ENCODE measurements at places on chromosomes 2 and 18.

DNA sequence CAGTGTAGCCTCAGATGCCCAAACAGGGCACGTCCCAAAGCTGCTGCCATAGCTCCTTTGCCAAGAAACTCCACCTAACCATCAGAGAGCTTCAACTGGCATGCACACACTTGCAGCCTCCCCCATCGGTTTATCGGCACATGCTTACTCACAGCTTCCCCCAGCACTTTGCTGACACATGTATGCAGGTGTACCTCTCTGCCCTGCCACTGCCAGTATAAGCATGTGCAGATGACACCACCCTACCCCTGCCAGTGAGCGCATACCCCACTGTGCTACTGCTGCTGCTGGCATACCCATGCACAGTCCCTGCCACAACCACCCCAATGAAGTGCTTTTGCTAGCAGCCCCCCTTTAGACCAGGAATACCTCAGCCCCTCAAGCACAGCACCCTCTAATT, 1231.0 kb downstream of the DSC3 start:
- DNase-seq: no peak

DNA sequence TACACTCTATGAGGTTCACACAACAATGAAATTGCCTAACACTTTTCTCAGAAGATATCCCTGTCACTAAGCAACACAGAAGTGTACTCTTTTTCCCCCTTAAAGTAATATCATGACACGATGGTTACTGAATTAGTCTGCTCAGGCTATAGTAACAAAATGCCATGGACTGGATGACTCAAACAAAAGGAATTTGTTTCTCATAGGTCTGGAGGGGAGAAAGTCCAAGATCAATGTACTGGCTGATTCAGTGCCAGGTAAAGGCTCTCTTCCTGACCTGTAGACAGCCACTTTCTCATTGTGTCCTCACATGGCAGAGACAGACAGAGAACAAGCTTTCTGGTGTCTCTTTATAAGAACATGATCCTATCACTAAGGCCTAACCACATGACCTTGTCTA, 211.9 kb downstream of the RBM43 start:
- no peak for DNase-seq

- no peak for DNase-seq
These were observed 224.8 kb upstream of the NRXN1 start for GRCh38 chr2:51256736-51257135.

- no peak for DNase-seq
These were observed 14.6 kb upstream of the DNAJC27 start for GRCh38 chr2:24986372-24986771.

DNA sequence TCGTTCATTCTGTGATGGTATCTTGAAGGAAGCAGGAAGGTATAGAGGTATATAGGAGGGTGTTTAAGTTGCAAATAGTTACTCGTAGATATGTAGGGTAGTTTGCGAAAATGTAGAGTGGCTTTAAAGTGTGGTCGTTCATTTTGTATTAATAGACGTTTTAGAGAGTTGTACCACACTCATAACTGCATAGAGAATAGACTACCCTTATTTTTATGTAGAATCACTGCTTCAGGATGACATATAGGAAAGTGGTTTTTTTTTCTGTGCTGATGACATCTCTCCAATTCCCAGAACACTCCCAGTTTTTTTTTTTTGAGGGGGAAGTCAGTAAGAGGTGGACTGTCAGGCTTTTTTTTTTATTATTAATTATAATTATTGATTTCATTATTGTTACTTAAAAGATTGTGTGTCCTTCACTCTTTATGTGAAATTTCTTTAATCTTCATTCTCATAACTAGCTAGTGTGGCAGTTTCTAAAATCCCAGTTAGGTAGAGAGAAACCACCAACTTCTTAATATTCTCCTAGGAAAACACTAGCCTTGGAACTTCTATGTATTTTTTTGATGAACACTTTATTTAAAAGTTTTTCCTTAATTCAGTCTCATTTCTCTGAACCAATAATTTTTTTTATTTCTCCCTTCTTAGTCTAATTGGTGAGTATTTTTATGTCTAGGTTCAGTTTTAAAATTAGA, 1.5 kb downstream of the ACTR3 start:
- DNase-seq: no peak

DNA sequence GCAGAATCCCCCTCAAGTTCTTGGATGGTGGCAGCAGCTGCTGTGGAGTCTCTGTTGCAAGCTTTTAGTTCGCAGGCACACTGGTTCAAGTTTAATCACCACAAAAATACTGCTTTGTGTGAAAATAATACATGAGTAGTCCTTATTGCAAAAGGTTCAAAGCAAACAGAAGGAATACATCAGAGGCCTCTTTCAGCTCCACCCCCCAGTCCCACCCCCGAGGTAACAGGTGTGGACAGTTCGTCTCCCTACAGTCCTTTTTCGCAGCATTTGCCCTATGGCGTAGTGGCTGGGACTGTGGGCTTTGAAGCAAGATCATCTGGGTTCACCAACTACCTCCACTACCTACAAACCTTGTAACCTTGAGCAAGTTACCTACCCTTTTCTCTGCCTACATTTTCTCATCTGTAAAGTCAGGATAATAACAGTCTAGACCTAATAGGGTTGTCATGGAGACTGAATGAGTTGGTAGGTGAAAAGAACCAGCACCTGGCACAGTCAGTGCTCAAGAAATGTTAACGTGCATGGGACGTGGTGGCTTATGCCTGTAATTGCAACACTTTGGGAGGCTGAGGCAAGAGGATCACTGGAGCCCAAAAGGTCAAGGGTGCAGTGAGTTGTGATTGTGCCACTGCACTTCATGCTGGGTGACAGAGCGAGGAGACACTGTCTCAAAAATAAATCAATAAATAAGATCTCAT, 61.7 kb downstream of the TCF7L1 start:
- no peak for DNase-seq

GRCh38 chr2:237733677-237734300, 64.8 kb upstream of the RBM44 start:
- DNase-seq: no peak

GRCh38 chr2:211281430-211282073, 725.2 kb downstream of the CPS1 start:
- DNase-seq: no peak

DNA sequence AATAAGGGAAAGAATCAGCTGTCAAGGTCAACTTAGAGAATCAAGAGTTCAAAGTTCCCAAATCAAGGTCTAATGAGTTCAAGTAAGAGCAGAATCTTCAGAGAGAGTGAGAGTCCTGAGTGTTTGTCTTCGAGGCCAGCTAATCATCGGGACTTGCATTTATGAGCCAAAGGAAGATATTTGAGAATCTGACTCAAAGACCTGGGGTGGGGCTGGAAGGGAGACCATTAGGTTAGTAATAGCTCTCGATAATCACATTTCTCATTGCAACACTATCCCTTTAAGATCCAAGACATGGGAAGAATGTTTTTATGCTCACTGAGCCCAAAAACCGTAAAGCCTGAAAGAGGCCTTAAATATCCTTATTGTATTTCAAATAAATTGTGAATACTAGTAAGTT, 72.0 kb upstream of the FSHR start:
- DNase-seq: no peak

- no peak for DNase-seq
These were observed 164.6 kb upstream of the RMP24 start for GRCh38 chr18:35807811-35808335.

- peak; percentile 57 for DNase-seq
These were observed 1.4 kb upstream of the RNF152 start for GRCh38 chr18:61893971-61894750.

DNA sequence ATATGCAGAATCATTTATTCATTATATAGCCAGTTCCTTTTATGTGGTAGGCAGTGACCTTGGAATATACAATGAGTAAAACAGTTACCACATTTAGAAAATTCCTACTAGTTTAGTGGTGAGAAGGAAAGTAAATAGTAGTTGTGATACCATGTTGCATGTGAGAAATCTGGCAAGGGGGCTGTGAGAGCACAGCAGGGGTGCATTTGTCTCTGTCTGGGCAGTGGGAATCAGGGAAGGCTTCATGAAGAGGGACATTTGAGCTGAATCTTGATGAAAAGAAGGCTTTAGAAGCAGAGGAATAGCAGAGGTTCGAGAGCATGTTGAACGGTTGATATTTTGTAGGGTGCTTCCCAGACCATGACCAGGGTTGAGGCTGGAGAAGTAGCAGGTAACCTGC, 78.7 kb downstream of the RAB3GAP1 start:
- no peak for DNase-seq

- no peak for DNase-seq
These were observed 106.7 kb downstream of the DTNB start for GRCh38 chr2:25566694-25567093.

GRCh38 chr2:100831158-100831750, 11.3 kb downstream of the NPAS2 start:
- DNase-seq: no peak

DNA sequence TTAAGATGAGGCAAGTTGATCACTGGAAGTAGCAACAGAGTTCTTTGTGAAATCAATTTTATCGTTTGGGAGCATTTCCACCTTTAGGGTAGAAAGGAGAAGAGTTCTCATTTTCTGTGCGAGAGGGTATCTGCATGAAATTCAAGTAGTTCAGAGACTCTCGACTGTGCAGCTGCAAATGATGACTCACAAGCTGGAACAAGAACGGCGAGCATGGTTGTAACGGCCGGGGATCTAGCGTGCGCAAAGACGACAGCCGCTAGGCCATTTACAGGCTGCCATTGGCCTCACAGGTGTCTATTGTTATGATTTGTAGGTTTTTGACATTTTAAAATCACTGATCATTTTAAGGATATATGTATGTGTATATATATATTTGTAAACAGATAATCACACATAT, 5.2 kb downstream of the KLHL29 start:
- no peak for DNase-seq

DNA sequence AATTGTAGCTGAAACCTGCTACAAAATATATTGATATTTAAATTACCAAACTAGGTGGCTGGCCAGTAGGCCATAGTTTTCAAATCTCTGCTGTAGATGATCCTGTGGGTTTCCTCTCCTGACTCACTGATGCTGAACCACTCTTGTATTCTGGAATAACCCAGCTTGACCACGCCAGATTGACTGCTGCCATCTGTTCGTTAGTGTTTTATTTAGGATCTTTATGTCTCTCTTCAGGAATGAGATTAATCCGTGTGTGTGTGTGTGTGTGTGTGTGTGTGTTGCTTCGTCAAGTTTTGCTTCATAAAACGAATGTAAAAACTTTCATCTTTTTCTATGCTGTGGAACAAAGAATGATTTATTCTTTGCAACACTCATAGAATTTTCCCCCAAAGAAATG, 187.1 kb downstream of the DYSF start:
- no peak for DNase-seq

DNA sequence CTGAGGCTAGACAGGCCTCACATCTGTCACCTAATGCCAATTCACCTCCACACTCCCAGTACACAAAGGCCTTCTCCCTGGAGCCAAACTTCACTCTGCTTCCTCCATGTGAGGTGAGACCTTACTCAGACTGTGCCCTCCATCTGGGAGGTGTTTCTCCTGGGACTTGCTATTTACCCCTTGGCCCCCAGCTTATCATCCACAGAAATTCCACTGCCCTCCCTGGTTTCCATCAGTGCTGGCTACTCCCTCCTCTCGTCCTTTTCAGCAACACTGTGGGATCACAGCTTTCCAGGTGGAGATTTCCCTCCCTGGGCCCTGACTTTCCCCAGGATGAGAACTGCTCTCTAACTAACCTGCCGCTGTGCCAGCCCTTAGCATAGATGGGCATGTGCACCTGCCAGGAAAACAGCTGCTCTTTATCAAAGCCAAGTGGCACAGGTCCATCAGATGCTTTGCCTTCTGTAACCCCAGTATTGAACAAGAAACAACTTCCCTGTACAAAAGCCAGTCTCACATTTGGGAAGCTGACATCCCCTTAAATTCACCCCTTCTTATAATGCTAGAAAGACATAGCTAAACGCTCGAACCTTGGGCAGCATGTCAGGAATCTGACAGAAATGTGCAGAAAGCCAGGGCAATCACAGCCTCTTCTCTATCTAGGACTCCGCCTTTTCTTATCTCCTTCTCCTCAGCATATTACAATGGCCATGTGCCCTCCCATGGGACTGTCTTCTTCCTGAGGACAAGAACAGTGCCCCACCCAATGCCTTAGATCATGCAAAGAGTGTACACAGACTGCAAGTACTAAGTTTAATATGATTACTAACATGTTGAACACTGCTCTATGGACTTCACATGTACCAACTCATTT, 535.5 kb upstream of the ID2 start:
- no peak for DNase-seq

- DNase-seq: no peak
These were observed 9.5 kb downstream of the SLC1A4 start for GRCh38 chr2:64998658-64999061.

GRCh38 chr2:144097440-144098225, 422.3 kb downstream of the ZEB2 start:
- no peak for DNase-seq

DNA sequence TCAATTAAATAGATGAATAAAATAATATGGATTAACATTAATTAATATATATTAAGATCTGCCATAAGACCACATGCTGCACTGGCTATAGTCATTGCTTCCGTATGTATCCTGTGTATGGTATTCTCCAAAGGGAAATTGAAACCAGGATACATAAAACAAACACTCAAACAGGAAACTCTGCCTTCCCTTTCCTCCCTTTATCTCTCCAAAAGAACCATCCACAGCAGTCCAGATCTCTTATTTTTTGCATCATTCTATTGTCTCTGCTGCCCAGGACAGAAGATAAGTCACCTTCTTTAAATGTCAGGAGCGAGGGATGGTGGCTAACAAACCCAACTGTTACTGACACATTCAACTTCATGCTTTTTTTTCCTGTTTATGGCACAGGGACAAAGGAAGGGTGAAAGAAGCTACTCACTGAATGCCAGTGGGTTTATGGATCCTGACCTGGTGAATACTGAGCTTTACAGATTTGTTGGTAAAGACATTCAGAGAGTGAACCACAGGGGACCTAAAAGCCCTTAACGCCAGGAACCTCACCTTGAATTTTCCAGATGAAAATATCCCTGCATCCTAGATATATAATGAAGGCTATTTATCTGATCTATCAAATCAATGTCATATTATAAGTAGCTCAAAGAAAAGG, 67.5 kb downstream of the CSRNP3 start:
- no peak for DNase-seq

DNA sequence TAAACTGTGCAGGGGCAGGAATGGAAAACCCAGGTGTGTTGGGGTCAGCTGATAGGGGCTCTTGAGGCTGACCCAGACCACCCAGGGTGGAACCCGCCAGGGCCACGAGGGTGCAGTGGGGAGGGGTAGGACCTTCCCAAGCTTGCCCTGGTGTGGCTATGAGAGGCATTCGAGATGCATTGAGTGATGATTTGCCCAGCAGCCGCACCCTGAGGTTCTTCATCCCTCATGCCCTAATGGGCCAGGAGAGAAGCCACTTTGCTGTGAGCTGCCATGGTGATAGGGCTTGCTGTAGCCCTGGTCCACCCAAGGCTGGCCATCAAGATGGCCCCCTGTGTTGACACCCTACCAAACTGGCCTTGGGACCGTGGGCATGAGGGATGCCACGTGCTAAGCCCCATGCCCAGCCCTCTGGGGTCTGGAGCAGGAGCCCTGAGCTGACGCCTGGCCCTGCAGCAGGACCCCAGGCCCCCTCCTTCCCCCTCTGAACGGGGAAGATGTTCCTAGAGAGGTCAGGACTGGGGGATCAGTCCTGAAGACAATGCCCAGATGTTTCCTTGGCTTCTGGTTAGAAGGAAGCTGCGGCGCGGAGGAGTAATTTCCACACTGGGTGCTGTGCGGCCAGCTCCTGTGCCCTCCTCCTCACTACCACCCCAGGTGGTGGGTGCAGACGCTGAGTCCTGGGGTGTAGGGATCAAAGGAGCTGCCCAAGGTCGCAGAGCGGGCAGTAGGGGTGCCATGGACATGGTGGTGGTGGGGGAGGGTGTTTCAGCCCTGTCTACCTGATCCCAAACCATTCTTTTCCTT, 122.5 kb upstream of the HDAC4 start:
- DNase-seq: no peak

GRCh38 chr2:37507703-37508102, 163.3 kb downstream of the QPCT start:
- DNase-seq: no peak
